ENCODE measurements at places on chromosomes 11 and 22.

DNA sequence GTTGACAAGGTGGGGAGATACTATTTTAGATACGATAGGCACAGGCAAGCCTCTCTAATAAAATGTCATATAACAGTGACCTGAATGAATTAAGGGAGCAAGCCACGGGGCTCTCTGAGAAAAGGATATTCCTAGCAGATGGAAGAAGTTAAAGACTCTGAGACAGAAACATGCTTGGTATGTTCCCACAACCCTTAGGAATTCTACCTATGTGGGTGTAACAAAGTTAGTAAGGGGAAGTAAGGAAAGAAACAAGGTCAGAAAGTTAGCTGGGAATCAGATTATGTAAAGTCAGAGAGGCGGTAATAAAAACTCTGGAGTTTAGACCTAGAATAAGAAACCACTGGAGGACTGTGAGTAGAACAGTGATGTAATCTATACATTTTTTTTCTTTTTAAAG lies 59.7 kb upstream of the GDPD4 start:
- no peak for DNase-seq

- DNase-seq: no peak
Measured at GRCh38 chr11:43576320-43576802, 104.2 kb upstream of the HSD17B12 start.

DNA sequence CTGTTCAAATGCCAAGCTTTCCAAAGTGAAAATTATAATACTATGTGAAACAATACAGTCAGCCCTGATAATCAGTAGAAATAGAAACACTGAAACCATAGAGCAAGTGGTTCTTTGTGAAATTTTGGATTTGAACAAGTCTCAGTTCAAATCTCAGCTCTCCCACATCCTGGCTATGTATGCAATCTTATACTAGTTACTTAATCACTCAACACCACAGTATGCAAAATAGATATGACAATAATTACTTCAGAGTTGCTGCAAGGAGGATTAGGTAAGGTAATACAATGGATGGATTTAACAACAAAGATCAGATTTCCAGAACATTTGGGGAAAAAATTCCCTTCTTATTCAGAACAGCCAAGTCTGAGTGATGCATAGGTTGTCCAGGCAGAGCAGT lies 851.8 kb upstream of the CCDC90B start:
- no peak for DNase-seq

DNA sequence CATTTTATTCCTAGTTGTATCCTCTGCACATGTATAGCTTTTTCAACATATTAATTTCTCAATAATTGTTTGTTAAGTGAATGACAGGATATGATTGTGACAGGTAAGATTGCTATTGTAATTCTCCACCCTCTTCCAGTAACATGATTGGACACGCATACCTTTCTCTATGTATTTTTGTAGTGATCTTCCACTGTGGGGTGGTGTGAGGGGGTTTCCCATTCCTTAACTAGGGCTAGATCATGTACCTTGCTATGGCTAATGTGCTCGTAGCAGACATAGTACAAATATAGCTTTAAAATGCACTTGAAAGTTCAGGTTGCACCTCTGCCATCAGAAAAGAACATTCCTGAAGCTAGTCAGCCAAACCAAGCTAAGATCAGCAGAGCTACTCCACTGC lies 2392.8 kb upstream of the RAG2 start:
- no peak for DNase-seq

DNA sequence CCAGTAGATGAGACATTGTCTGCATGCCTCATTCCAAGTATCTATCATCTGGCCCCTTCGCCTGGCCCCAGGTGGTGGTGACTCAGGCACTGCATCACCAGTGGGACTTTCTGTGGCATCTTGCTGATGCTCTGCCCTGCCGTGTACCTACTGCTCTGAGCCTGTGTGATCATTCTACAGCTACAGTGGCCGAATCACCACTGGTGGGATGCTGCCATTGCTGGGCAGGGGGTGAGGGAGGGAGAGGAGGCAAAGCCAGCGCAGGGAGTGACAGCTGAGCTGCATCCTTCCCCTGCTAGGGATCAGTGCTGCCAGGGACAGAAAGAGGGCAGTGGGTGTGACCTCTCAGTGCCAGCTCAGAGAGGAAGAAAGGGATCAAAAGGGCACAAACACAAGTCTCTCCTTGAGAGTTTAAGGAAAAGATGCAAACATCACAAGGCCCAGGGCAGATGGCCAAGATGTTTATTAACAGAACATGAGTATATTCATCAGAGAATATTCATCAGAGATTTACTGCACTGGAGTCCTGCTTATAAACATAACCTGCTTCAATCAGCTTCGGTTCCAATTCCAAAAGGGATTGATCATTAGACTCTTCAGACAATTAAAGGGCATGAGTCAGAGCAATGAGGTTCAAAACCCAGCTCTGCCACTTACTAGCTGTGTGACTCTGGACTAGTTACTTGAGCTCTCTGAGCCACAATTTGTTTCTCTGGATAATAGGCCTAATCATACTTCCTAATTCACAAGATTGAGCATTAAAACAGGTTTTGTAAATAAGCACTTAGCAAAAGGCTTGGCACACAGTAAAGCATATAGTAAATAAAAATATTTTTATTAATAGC lies 109.8 kb downstream of the NAT10 start:
- DNase-seq: no peak

- no peak for DNase-seq
Measured at GRCh38 chr22:22214819-22215329, 29.7 kb upstream of the VPREB1 start.

- no peak for DNase-seq
Measured at GRCh38 chr11:124569697-124570096, at the start of gene OR8A1. TSS of gene OR8A1 (plus strand) at chr11:124569997. CDS start at chr11:124570120, 123 bp downstream.

- no peak for DNase-seq
Measured at GRCh38 chr11:16880184-16880801, 133.9 kb downstream of the PLEKHA7 start.

DNA sequence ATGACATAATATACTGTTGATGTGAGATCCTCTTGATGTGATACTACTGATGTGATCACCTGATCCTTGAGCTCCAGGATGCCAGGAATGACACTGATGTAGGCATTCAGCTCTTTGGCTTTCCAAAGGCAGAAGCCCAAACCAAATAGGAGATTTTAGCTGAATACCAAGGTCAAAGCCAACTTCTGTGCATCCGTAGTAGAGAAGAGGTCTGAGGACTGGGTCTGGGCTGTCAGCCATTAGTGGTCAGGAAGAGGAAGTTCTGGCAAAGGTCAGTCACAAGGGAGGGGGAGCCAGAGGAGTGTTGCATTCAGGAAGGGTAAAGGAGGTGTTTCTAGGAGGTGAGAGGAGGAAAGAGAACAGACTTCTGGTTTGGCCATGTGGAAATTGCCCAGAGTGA lies 53.4 kb upstream of the PARVG start:
- no peak for DNase-seq

DNA sequence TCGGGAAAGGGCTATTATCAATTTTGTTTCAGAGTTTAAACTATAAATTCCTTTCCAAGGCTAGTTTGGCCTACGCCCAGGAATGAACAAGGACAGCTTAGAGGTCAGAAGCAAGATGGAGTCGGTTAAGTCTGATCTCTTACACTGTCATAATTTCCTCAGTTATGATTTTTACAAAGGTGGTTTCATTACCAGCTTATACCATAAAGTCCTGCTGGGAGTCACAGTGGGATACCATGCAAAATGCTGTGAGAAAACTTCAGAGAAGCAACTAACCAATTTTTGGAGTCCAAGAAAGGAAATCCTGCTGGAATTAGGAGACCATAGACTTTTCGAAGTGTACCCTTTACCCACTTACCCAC lies 17.4 kb upstream of the ZC3H12C start:
- DNase-seq: no peak

- no peak for DNase-seq
Measured at GRCh38 chr11:111788051-111788450, 21.9 kb upstream of the PPP2R1B start.

DNA sequence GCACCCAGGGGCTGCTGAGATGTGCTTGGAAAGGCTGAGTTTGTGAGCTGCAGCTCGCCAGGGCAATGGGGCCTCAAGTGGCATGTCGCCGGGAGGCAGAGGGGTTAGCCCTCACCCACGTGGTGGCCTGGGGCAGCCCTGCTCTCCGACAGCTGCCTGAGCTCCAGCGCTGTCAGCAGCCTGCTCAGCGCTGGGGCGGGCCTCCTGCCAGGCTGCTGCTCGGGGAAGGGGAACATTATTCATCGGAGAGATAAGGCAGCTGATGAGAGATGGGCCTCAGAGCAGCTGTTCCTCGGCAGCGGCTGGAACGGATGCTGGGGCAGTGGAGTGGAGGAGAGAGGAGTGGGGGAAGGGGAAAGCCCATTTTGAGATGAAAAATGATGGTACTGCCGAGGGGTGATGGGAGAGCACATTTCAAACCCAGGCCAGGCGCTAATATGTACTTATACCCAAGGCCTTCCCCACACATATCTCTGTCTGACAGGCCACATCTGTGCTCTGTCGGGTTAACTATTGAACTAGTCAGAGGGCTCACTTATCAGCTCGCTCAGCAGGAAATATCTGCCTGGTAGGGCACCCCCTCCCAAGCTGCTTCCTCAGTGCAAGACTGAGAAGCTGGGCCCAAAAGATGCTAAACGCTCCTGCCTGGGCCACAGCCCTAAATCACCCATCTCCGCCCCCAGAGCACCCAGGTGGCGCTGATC lies 79.5 kb downstream of the TIMP3 start:
- DNase-seq: no peak

- peak; percentile 27 for DNase-seq
Measured at GRCh38 chr22:24592851-24593558, at the start of gene LRRC75B. TSS of gene LRRC75B (minus strand) at chr22:24593073. CDS start at chr22:24593039, 34 bp downstream.

DNA sequence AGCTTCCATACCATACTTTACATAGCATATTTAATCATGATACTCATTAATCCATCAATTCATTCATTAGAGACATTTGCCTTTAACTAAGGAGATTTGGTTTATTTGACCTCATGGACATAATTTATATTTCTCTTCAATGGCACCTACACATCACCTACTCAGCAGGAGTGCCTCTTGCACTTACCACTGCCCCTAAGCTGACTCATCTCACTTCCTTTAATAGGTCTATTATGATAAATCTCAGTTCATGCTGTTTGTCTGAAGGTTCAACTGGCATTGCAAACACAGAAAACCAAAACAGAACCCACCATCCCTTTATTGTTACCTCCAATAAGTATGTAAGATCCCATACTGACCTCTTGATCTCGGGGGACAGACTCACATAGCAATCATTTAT lies 186.7 kb downstream of the LUZP2 start:
- no peak for DNase-seq

DNA sequence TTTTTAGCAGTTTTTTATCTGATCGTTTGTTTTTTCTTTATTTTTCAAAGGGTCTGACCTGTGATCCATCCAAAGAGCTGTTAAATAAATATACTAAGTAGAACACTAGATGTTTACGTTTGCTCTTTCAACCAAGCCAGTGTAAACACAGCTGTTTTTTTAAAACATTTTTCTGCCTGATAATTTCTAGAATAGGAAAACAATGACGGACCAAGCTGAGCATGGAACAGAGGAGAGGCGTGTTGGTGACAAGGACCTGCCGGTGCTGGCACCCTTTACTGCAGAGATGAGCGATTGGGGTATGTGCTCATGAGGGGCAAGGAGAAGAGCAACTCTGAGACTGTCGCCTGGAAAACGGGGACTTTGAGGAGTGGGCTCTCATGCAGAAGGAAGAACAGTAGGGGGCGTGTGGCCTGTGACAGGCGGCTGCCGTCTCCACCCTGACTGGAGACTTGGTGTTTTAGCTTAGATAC lies 28.6 kb upstream of the PANX2 start:
- DNase-seq: peak; percentile 22

DNA sequence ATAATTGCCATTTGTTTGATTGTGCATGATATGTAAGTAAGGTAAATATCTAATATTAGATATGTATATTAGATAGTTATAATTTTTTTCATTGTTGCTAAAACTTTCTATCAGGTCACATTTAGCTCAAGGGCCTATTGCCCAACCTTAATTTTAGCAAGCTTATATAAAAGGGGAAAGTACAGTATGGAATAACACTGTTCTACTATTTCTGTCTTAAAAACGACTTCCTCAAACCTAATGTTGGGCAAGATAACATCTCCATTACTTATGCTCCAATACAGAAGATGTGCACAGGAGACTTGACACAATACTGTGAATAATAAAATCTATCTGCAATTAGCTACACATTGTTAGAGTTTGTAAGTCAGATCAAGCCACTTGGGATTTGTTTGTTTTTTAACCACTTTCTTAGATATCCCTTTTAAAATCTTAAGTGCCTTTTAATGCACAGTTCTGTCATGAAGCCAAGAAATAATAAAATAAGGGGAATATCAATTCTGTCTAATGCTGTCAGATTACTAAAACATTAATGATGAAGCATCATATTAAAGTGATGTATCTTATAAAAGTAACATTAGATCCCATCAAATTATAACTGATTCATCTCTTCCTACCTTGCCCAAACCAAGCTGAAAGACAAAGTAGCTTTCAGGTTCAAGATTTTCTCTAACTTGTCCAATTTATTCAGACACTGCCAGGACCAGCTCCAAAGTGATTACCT lies 98.1 kb downstream of the SIK3 start:
- no peak for DNase-seq

GRCh38 chr11:78905756-78906155 lies 331.1 kb upstream of the NARS2 start:
- DNase-seq: no peak

DNA sequence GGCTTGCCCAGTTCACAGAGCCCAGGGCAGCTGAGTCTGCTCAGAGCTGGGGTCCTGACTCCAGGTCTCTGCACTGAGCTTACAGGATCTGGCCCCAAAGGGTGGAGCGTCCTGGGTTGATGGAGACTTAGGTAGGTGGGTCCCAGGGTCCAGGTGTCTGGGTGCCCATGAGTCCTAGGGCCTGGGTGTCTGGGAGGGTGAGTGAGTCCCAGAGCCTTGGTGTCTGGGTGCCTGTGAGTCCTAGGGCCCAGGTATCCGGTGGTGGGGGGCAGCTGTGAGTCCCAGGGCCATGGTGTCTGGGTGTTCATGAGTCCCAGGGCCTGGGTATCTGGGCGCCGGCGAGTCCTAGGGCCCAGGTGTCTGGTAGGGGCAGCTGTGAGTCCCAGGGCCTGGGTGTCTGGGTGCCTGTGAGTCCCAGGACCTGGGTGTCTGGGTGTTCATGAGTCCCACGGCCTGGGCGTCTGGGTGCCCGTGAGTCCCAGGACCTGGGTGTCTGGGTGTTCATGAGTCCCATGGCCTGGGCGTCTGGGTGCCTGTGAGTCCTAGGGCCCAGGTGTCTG lies 1505.6 kb downstream of the BRD1 start:
- DNase-seq: no peak

- no peak for DNase-seq
Measured at GRCh38 chr11:33373636-33374035, 116.5 kb downstream of the HIPK3 start.
